Caco-2 (cell line): ENCODE measurements at places on chromosomes 7 and 10. TPM values are rescaled to one million over a fixed set of nuclear protein-coding genes. Genes with fewer than 3 reads are reported as not detected.

GRCh38 chr10:102814873-102815661, 22.1 kb downstream of the CYP17A1 start:
- DNase-seq: no peak

DNA sequence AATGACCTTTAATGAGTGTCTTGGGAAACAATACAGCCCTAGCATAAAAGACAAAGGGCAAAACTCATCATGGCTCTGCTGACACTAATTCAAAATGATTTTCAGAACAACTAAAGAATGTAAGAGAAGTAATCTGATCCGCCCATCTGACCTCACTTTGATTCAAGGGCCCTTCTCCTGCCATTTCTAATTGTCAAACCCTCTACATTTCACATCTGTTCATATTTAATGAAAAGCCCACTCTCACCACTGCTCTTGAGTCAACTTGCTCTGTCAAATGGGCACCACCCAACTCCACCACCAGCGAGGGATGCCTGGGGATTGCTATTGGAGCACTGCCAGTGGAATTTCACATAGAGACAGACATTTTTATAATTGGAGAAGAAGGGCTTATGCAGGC, 639.2 kb downstream of the KCNMA1 start:
- DNase-seq: no peak

- no peak for DNase-seq
Measured at GRCh38 chr7:18693816-18694215, 198.3 kb downstream of the HDAC9 start.

DNA sequence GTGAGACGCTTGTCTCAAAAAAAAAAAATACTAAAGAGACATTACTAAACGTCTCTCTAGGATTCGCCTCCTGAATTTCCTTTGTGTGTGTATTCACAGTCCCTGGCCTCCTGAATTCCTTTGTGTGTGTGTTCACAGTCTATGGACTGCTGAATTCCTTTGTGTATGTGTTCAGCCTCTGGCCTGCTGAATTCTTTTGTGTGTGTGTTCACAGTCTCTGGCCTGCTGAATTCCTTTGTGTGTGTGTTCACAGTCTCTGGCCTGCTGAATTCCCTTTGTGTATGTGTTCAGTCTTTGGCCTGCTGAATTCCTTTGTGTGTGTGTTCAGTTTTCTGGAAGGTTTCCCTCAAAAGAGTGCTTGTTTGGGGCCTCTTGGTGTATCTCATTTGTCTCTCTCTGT, 8.2 kb downstream of the BMS1 start:
- no peak for DNase-seq

The LUC7L2 gene
- 74.2 and 75.8 TPM in 2 replicates for total RNA-seq

The MET gene
- 72.6 and 82.9 TPM in 2 replicates for total RNA-seq
